CD4-positive, alpha-beta T cell treated with Interleukin-2 at 100 ng/mL for 4 hours (primary cell): ENCODE measurements at places on chromosomes 7 and 10.

GRCh38 chr7:106485031-106485551, 175.9 kb downstream of the CCDC71L start:
- DNase-seq = no peak

DNA sequence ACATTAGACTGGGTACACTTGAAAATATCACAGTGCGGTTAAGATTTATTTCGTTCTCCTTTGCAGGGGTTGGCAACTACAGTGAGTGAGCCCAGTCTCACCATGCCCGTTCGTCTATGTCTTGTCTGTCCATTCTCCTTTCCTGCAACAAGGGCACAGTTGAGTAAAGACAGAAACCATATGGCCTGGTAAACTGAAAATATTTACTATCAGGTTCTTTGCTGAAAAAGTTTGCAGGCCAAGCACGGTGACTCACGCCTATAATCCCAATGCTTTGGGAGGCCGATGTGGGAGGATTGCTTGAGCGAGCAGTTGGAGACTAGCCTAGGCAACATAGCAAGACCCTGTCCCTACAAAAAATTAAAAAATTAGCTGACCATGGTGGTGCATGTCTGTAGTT, 11.4 kb upstream of the KCTD7 start:
- DNase-seq = no peak

DNA sequence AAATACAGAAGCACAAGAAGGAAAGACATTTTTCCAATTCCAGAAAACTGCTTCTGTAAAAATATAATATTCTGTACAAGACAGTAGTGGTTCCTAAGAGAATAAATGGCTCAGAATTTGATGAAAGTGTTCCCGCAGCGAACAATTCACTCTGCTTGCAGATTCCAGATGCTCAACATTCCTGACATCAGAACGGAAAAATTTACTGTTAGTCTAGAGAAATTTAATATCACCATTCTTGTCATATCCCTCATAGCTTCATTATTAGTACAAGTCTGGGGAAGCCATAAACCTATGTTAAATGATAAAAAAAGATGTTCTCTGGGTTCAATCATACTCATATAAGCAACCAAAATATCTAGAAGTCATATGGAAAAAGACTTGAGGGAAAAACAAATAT, 83.6 kb downstream of the MPP7 start:
- DNase-seq = no peak

- no peak for DNase-seq
Observed at GRCh38 chr7:121026577-121027111, 38.1 kb downstream of the CPED1 start.

DNA sequence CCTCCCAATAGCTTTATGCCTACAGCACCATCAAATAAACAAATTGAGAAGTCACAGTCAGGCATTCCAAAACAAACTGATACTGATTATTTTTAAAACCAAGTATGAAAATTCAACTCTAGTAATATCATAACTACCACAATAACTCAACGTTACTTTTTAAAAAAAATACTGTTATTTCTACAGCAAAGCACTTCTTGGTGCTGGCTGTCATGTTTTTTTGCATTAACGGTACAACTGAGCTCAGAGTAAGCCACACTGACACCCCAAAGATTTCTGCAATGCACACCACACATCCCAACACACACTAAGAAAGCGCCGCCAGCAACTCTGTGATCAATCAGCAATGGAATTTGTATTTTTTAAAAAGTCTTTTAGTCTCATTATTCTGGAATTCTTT, 113.6 kb downstream of the RNF32 start:
- DNase-seq = no peak

- DNase-seq = no peak
Observed at GRCh38 chr7:158740657-158741293, 36.2 kb upstream of the NCAPG2 start.

GRCh38 chr10:122047560-122047959, 58.6 kb downstream of the TACC2 start:
- no peak for DNase-seq

GRCh38 chr10:110893559-110894179, 21.9 kb downstream of the PDCD4 start:
- peak; percentile 73 for DNase-seq

GRCh38 chr10:73873838-73874215, 528 bp downstream of the CAMK2G start:
- no peak for DNase-seq

DNA sequence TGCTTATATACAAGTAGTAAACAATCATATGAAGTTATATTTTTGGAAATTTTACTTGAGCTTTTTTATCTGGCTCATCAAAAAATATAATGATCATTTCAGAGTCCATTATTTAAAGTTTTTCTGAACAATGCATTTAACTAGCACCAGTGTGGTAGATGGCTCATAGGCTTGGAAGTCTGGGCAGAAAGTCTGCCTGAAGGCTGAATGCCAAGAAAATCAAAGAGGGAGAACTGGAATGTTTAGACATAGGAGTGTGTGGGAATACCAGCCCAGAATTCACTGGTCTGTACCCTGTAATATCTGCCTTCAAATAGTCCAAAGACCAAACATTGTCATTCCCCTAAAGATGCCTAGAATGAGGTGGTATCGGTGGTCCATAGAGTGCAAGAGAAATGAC, 40.3 kb upstream of the ANK3 start:
- no peak for DNase-seq

GRCh38 chr10:52517012-52517411, 202.9 kb downstream of the DKK1 start:
- DNase-seq = no peak

- peak; percentile 0 for DNase-seq
Observed at GRCh38 chr7:132390705-132391104, 185.6 kb downstream of the PLXNA4 start.

GRCh38 chr10:8133146-8133545, 78.7 kb downstream of the GATA3 start:
- peak; percentile 5 for DNase-seq

DNA sequence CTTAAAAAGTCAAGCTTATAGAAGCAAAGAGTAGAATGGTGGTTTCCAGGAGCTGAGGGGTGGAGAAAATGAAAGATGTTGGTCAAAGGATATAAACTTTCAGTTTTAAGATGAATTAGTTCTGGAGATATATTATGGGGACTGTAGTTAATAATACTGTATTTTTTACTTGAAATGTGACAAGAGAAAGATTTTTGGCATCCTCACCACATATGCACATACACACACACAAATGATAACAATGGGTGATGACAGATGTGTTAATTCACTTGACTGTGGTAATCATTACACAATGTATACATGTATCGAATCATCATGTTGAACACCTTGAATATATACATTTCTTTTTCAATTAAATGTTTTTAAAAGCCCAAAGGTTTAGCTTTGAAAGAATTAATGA, 32.7 kb upstream of the ZPBP start:
- no peak for DNase-seq

GRCh38 chr10:58714409-58714808, 201.7 kb downstream of the BICC1 start:
- DNase-seq = no peak

DNA sequence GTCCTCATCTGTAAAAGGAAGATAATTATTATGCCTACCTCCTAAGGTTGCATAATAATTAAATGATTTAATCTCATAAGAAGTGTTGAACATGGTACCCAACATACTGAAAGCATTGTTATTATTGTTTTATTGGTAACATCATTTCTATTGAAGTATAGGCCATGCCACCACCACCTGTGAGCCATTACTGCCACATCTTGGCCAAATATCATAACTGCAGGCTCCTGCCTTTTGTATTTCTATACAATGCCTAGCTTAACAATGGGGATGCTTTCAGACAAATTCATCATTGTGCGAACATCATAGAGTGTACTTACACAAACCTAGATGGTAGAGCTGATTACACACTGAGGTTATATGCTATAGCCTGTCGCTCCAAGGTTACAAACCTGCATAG, 61.1 kb upstream of the NPSR1 start:
- no peak for DNase-seq

GRCh38 chr7:81590131-81590530, 179.7 kb downstream of the HGF start:
- DNase-seq = no peak

GRCh38 chr10:19158358-19158757, 109.8 kb downstream of the MALRD1 start:
- no peak for DNase-seq

- no peak for DNase-seq
Observed at GRCh38 chr10:17747883-17748550, 4.0 kb upstream of the TMEM236 start.

DNA sequence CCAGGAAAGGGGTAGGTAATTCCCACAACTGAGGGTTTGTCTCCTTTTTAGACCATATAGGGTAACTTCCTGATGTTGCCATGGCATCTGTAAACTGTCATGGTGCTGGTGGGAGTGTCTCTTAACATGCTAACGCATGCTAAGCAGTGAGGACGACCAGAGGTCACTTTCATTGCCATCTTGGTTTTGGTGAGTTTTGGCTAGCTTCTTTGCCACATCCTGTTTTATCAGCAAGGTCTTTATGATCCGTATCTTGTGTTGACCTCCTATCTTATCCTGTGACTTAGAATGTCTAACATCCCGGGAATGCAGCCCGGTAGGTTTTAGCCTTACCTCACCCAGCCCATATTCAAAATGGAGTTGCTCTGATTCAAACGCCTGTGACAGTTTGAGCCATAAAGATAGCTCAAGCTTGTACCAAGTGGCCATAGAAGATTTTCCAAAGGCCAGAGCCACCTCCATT, 176.0 kb upstream of the NAMPT start:
- no peak for DNase-seq

DNA sequence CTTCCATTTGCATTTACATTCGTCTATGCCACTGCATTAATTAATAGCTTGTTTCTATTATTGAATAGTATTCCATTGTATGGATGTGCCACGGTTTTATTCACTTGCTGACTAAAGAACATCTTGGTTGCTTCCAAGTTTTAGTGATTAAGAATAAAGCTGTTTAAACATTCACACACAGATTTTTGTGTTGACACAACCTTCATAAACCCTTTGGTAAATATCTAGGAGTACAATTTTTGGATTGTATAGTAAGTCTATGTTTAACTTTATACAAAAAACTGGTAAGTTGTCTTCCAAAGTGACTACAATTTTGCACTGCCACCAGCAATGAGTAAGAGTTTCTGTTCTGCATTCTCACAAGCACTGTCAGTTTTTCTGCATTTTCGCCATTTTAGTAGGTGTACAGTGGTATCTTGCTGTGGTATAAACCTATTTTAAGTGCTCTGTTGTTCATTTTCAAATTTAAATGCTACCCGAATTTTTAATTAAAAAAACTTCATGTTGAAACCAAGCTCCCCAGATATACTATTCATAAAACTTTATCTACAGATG, 121.4 kb downstream of the RNF133 start:
- DNase-seq = no peak

DNA sequence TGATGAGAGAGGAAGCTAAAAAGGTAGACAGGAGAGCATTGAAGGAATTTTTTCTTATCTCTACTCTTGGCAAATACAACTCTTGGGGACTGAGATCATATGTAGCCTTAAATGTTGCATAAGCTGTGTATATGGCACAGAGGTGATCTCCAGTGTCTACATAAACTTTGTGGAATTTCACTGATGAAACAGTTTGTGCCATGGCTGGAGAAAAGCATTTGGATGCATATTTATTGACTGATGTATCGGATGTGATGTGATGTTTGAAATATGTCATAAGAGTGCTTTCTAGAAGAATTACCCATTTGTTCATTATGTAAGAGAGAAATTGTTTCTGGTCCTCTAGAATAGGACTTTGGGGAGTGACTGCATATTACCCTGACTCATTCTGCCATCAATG, 244.9 kb upstream of the LRRTM3 start:
- DNase-seq = no peak

DNA sequence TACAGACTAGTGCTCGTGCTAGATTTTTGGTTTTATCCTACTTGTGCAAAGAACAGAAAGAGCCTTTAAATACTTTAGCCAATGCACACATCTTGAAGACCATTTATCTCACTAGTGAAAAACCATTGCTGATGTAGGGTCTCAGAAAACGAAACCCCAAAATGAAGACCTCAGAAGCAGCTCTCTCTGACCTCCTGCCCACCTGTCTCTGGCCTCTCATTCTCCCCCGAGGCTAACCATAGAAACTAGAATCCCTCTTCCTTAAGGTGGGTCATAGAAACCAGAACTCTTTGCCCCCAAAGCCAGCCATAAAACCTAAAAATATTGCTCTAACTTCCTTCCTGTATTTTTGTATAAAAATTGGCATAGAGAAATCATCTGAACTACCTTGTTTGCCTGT, 112.2 kb downstream of the KIF20B start:
- DNase-seq = no peak

GRCh38 chr7:24757353-24758275, at the start of gene GSDME:
GSDME (minus strand) TSS chr7:24757464; CDS start chr7:24749774, 7,690 bp downstream.
- DNase-seq = no peak

GRCh38 chr7:19112274-19113001, 5.0 kb downstream of the TWIST1 start:
- DNase-seq = no peak

GRCh38 chr10:102614888-102615287, 29.4 kb upstream of the TRIM8 start:
- DNase-seq = no peak

DNA sequence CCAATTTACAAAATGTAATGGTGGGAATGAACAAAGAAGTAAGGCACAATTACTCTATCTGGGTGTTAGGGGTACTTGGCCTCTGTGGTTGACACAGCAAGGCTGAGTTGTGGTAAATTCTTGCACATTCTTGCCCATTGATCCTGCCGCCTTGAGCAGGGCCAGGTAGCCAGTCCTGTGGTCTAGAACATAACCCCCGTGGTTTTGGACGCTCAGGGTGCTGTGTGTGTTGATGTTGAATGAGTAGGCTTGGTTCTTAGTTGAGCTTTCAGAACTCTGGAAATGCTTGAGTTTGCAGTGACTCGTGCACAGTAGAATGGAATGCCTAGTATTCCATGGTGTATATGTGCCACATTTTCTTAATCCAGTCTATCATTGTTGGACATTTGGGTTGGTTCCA, 42.3 kb upstream of the CDHR3 start:
- no peak for DNase-seq

- no peak for DNase-seq
Observed at GRCh38 chr10:48461623-48462481, 143.0 kb downstream of the ARHGAP22 start.

DNA sequence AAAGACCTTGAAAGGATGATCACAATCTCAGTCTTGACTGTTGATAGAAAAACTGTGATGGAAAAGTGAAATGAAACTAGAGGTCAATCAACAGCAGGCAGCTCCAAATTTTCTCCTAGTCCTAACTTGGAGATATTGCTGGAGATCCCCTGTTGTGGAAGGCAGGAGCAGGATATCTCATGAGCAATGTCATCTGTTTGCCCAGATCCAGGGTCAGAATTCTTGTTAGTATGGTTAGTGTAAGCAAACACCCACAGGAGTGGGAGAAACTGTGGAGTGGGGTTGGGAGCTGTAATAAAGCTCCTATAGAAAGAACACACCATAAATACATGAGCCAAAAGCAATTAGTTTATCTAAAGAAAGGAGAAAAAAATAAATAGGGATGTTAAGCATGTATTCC, 169.0 kb downstream of the AKR1D1 start:
- no peak for DNase-seq
